ENCODE measurements at places on chromosomes 11 and 22.

DNA sequence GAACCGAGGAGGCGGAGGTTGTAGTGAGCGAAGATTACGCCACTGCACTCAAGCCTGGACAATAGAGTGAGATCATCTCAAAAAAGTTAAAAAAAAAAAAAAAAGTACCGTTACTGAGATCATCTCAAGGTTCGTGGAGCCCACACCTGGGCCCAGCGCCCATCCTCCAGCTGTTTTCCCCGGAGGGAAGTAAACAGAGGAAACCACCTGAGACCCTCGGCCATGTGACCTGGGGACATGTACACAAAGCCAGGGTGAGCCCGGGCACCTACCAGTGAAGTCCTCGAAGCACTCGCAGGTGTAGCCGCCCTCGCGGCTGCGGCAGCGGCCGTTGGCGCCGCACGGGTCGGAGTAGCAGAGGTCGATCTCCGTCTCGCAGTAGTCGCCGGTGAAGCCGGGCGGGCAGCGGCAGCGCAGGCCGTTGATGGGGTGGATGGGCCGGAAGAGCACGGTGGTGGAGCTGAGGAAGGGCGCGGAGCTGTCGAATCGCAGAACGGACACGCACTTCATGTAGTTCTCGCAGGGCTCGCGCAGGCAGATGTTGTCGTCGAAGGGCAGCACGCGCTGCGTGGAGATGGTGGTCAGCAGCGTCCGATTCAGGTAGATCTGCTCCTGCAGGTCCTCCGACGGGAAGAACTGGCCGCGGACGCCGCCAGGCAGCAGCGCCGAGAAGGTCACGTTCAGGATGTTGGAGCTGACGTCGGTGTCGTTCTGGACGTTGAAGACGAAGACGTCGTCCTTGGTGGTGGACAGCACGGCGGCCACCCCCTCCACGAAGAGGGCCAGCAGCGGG, 73.8 kb downstream of the CELSR1 start:
- DNase-seq: no peak

- DNase-seq: no peak
Observed at GRCh38 chr11:898143-898511, 12.5 kb downstream of the CHID1 start.

DNA sequence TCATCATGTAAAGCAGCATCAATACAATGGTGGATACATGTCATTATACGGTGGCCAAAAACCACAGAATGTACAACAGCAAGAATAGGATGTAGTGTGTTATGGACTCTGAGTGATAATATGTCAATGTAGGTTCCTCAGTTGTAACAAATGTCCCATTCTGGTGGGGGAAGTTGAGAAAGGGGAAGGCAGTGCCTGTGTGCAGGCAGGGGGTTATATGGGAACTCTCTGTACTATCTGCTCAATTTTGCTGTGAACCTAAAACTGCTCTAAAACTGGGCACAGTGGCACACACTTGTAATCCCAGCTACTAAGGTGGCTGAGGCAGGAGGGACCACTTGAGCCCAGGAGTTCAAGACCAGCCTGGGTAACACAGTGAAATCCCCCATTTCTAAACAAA, 5.9 kb downstream of the CHKA start:
- DNase-seq: no peak

GRCh38 chr11:93907901-93908300, 57.5 kb upstream of the VSTM5 start:
- no peak for DNase-seq

GRCh38 chr11:65225279-65226102, 36.3 kb upstream of the POLA2 start:
- peak; percentile 55 for DNase-seq

GRCh38 chr11:21492931-21493330, 700.0 kb upstream of the ANO5 start:
- DNase-seq: no peak

- no peak for DNase-seq
Observed at GRCh38 chr22:32097881-32098499, 54.9 kb downstream of the SLC5A1 start.

DNA sequence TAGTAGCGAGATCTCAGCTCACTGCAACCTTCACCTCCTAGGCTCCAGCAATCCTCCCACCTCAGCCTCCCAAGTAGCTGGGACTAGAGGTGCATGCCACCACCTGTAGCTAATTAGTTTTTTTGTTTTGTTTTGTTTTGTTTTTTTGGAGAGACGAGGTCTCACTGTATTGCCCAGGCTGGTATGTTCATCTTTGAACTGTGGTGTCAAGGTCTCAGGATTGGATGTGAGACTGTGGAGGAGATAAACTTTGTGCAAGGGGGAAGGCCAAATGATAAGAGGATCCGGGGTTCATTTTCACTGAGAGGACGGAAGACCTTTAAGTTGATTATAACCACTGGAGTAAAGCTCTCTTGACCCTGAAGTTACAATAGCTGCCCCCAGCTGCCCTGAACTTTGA, 8.9 kb downstream of the SEC14L2 start:
- DNase-seq: no peak

- DNase-seq: no peak
Observed at GRCh38 chr11:17719938-17720795, 796 bp downstream of the MYOD1 start.

DNA sequence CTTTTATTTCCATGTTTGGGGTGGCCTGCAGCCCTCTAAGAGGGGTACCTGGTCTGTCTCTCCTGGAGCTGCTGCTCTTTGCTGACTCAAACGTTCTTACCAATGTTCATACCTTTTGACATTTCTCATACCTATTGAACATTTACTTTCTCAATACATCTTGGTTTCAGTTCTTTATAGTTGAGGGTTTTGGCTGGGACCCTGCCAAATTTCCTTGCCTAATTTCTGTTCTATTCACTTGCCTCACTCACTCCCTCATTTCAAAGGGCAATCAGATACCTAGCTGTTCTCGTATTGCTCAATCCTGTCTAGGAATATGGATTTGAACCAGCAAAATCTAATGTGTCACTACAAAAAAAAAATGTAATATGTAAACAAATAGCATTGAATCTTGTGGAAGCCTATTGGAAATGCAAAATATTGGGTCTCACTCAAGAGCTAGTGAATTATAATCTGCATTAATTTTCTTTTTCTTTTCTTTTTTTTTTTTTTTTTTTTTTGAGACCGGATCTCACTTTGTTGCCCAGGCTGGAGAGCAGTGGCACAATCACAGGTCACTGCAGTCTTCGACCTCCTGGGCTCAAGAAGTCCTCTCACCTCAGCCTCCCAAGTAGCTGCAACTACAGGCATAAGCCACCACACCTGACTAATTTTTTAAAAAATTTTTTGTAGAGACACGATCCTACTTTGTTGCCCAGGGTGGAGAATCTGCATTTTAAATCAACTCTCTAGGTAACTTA, 7.5 kb downstream of the OR6M1 start:
- no peak for DNase-seq

GRCh38 chr11:119041821-119042514, 11.3 kb upstream of the SLC37A4 start:
- no peak for DNase-seq

GRCh38 chr11:14148653-14149273, 186.2 kb downstream of the SPON1 start:
- DNase-seq: no peak

DNA sequence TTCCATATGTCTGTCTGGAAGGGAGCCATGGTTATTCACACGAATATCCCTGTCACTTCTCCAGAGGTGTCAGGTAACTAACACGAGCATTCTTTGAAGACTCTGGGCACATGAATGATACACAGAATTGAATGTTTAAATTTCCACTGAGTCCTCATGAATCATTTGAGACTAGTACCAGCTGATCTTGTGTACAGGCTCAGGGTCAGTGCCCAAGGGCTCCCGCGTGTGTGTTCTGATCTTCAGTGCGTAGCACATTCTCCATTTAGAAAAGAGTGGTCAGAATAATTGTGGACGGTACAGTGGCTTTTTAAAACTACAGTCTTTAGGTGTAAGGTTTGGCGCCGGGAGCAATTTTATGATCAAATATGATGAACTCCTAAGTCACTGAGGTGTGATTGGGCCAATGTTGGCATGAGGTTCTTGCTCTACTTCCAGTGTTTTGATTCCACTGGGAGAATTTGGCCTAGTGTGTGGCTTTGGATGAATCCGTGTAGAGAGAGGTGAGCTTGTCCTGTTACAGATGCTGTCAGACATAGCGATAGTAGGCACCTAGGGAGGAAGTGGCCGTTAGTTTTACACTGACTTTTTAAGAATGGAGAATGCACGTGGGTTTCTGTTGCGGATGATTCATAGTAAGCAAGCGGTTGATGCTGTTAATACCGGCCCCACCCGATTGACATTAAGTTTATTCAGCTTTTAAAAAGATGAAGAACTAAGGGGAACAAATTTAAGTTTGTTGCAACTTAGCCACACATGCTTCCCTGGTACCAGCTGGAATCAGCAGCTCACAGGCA, 22.2 kb downstream of the NUP50 start:
- DNase-seq: no peak

- no peak for DNase-seq
Observed at GRCh38 chr22:28560046-28560742, 119.4 kb downstream of the TTC28 start.

- no peak for DNase-seq
Observed at GRCh38 chr11:100240025-100240539, 447.0 kb upstream of the ARHGAP42 start.

DNA sequence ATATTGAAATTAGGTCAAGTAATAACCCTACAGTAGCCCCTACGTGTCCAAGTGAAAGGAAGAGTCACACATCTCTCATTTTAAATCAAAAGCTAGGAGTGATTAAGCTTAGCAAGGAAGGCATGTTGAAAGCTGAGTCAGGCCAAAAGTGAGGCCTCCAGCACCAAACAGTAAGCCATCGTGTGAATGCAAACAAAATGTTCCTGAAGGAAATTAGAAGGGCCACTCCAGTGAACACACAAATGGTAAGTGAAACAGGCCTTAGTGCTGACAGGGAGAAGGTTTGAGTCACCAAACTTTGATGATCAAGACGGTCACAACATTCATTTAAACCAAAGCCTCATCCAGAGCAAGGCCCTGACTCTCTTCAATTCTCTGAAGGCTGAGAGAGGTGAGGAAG, 127.2 kb downstream of the SHANK2 start:
- DNase-seq: no peak

GRCh38 chr11:74141241-74141695, 29.5 kb downstream of the C2CD3 start:
- DNase-seq: no peak

- peak; percentile 65 for DNase-seq
Observed at GRCh38 chr11:35166369-35167360, 27.7 kb downstream of the CD44 start.

DNA sequence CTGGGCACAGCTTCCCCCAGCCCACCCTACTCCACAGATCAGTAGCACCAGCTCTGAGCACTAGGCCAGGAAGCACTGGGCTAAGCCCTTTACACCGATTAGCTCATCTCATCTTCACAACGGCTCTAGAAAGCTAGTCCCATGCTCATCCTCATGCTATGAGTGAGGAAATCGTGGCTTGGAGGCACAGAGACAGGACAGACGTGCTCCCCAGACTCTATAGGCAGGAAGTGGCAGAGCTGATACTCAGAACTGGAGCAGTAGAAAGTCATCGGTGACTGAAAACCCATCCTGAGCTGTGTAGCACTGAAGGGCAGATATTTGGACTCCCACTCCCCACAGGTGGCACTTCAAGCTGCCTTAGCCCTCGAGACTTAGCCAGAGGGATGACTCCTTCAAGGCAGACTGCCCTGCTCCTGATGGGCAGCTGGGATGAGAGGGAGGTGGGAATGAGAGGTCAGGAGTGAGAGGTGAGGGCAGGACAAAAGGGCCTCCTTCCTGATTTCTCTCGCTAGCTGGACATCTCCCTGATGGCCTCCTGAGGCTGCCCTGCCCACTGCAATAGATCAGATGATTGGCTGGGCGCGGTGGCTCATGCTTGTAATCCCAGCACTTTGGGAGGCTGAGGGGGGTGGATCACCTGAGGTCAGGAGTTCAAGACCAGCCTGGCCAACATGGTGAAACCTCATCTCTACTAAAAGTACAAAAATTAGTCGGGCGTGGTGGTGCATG, 9.7 kb downstream of the CD5 start:
- DNase-seq: peak; percentile 74

DNA sequence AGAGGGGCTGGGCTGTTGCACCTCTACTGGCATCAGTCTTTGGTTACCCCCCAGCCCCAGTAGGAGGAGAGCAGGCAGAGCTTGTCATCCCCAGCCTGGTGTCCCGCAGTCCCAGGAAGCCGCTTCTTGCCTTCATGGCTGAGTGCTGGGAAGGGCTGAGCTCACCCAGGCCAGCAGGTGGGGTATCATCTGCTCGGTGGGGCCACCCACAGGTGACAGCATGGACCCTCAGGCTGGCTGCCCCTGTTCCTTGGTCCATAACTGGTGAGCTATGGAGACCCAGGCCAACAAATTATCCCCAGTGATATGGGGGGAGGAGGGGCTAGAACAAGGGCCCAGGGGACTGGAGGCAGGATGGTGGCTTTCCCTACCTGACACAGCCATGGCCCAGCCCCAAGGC, 6.5 kb upstream of the RHOD start:
- no peak for DNase-seq

DNA sequence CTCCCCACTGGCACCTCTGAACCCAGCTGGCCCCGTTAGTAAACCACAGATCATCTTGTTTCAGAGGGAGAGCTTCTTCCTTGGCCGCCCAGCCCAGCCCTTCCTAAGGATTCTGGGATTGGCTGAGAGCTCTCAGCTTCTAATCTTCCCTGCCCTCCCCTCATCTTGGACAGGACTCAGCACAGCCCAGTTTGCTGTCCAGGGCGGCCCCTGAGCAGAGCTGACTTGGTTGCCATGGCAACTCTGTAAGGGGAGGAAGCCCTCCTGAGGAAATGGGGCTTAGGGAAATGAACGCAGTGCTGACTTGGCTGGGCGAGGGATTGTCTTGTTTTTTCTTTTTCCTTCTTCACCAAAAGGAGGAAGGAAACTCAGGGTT, 4.6 kb downstream of the APOL4 start:
- DNase-seq: no peak

- DNase-seq: no peak
Observed at GRCh38 chr22:24302591-24302990, 32.0 kb downstream of the SPECC1L start.

GRCh38 chr22:27748751-27749191, 52.8 kb downstream of the MN1 start:
- no peak for DNase-seq

DNA sequence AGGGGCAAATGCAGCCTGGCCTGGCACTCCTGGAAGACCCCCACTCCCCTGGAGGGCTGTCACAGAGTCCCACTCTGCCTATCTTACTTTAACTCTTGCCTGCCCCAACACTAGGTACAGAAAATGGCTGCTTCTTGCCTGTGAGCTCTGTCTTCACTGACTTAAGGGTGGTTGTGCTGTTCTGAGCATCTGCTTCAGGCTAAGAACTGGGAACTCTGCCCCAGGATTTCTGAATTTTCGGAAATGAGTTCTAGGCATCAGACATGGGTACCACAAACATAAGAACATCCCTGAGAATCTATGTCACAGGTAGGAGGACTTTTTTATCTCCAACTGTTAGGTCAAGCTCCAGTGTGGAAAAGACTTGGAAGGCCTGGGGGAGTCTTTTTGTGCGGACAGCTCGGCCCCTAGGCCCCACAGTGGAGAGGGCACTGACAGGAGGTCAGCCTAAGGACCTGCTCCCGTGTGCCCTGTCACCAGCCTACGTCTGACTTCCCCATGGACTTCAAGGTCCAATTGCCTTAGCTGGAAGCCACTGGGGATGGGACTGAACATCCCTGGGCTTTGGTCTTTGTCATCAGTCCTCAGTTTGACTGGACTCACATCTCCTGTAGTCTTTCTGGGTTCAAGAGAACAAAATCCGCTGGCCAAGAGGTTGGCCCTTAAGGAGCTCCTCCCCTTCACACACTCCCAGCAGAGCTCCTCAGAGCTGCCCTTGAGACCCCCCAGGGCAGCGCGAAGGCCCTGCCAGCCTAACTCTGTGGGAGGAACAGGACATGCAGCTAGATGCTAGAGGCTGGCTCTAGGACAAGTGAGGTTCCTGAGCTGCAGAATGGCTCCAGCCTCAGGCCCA, 31.9 kb downstream of the PPP2R1B start:
- DNase-seq: no peak

- DNase-seq: no peak
Observed at GRCh38 chr11:65816696-65817095, 17.1 kb upstream of the SNX32 start.
